ENCODE measurements at places on chromosomes 3 and 15. TPM values are rescaled to one million over a fixed set of nuclear protein-coding genes. Genes with fewer than 3 reads are reported as not detected.

DNA sequence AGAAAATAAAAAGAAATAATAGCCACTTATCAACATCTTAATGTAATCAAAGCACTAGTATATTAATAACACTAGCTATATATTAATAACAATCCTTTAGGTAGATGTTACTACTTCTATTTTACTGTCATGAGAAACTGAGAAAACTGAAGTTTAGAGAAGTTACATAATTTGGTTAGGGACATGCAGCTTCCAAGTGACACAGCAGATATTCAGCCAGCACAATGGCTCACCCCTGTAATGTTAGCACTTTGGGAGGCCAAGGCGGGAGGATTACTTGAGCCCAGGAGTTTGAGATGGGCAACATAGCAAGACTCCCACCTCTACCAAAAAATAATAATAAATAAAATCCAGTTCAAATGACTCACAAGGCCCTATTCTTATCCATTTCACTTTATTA, 1.9 kb upstream of the UBR1 start:
- no peak for DNase-seq

- no peak for DNase-seq
Measured at GRCh38 chr3:135803028-135803692, 162.4 kb upstream of the PPP2R3A start.

- DNase-seq: no peak
Measured at GRCh38 chr3:197364410-197365071, 66.1 kb upstream of the DLG1 start.

DNA sequence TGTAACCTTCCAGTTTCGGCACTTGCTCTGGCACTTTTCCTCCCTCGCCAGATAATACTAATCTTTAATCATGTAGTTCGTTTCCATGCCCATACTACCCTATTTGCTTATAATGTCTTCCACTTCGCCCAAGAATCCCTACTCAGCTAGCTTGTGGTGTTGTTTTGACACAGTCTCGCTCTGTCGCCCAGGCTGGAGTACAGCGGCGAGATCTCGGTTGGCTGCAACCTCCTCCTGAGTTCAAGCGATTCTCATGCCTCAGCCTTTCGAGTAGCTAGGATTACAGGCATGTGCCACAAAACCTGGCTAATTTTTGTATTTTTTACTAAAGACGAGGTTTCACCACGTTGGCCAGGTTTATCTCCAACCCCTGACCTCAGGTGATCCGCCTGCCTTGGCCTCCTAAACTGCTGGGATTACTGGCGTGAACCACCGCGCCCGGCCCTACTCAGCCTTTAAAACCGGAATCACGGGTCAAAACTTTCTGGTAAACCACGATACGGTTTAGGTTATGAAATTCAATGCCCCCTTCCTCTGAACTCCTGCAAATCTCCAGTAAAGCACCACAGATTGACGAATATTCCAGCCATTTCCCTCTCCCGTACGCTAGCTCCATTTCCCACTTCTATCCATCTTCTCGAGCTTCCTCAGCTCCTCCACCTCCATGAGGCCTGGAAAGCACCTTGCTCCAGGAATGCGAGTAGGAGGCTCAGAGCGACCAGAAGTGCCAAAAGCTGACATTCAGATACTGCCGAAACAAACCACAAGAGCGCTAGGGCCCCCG, 878 bp upstream of the RAD51 start:
- DNase-seq: no peak

- DNase-seq: no peak
Measured at GRCh38 chr3:38151667-38152265, 13.3 kb downstream of the MYD88 start.

GRCh38 chr3:155554777-155555451, 190.0 kb downstream of the PLCH1 start:
- no peak for DNase-seq

GRCh38 chr3:105368566-105369499, 2.1 kb downstream of the ALCAM start:
- DNase-seq: peak; percentile 13

HSPBAP1 gene
- total RNA-seq: 12.8 TPM

KBTBD13 gene
- not detected for total RNA-seq

PPCDC gene
- 16.5 TPM for total RNA-seq

PP2D1 gene
- not detected for total RNA-seq

RBP2 gene
- not detected for total RNA-seq

VEPH1 gene
- 12.3 TPM for total RNA-seq
